Effector CD4-positive, alpha-beta T cell (primary cell): ENCODE measurements at places on chromosomes 1 and 21.

DNA sequence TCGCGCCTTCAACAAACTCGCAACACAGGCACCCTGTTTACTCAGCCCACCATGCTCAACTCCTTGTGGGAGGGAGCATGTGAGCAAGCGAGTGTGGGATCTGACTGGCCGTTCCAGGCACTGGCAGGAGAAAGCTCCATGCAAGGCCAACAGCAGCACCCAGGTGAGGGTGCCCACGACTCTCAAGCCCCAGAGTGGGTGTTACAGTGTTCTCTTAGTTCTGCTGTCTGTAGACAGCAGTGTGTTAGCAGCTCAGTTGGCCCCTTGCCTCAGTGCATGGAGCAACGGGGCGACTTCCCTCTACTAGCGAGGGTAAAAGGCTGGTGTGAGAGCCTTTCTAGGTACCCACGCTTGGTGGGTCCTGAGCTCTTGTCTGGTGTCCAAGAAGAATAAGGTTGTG lies 114.6 kb downstream of the PIGK start:
- no peak for DNase-seq

GRCh38 chr1:157700732-157701131 lies at the start of gene FCRL3:
FCRL3 (minus strand) TSS chr1:157700769; CDS start chr1:157700489, 280 bp downstream.
- no peak for DNase-seq

DNA sequence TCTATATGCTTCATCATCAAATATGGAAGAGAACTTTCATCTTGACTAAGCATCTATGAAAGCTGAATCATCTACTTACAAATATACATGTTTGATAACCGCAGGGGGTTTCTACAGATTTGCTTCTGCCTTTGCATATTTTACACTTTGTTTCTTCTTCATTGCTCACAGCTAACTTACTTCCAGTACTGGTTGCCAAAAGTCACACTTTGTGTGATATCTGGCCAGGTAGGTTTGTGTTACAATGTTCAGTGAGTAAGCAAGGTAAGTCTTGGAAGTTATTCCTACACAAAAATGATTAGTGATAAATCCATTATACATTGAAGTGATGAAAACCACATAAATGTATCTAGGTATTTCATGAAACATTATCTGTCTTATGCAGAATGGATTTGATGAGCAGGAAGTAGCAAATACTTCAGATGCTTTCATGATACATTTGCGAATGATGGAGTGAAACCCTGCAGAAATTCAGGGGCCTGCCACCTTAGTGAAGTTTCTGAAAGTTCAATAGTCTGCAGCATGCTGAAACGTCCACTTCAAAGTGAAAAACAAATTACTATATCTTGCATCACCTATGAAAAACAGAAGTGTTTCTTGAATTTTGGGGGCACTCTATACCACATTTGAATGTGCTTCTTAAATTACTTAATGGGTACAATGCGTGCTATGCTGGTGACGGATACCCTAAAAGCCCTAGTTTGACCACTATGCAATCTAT lies 187.3 kb downstream of the ATP6V1G3 start:
- no peak for DNase-seq

DNA sequence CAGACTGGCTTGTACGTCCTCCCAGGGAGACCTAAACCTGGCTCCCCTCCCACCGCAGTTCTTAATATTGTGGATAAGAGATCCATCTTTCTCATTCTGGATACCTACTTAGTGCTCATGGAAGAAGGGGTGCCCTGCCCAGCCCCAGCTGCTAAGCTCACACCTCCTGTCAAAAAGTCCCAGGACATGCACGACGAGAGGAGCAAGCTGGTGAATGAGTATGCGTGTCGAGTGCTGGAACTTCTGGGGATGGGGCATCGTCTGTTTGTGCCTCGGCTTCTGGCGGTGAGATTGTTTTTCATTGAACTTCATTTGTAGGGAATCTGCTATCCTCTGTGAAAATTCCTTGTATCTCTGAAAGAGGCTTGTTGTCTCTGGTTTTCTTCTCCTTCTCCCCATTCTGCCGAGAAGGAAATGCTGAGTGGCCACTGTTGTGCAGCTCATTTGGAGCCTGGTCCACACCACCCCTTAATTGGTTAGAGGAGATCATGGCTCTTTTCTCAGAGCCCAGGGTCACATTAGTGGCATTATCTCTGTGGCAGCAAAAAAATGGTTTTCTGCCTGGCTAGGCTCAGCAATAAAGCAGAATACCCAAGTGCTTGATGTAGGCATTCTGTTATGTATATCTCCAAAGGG lies 199.4 kb upstream of the CACYBP start:
- no peak for DNase-seq

DNA sequence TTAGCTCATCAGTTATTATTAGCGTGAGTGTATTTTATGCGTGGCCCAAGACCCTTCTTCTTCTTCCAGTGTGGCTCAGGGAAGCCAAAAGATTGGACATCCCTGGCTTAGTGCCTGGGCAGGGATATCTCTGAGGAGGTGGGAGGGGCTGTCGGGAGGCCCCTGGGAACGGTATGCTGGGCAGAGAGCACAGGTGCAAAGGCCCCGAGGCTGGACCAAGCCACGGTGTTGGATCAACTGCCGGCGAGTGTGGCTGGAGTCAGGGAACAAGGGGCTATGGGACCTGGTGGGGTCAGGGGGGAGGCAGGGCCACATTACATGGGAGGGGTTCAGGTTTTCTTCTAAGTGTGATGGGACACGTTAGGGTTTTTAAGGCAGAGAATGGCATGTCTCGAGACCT lies 62.7 kb downstream of the FHAD1 start:
- no peak for DNase-seq
